ENCODE measurements at places on chromosomes 11 and 22. TPM values are rescaled to one million over a fixed set of nuclear protein-coding genes. Genes with fewer than 3 reads are reported as not detected.

The TRPC6 gene
- total RNA-seq, result 3.7 TPM

The SLC22A6 gene
- not detected for total RNA-seq

GRCh38 chr11:57648801-57649735, 644 bp downstream of the YPEL4 start:
- no peak for DNase-seq

The ADM gene
- 13.1 TPM for total RNA-seq

The INPPL1 gene
- total RNA-seq, result 132 TPM

GRCh38 chr11:45739866-45740265, 65.1 kb upstream of the SLC35C1 start:
- no peak for DNase-seq

The MRTFA gene
- 158 TPM for total RNA-seq

The RPS3 gene
- 464 TPM for total RNA-seq

DNA sequence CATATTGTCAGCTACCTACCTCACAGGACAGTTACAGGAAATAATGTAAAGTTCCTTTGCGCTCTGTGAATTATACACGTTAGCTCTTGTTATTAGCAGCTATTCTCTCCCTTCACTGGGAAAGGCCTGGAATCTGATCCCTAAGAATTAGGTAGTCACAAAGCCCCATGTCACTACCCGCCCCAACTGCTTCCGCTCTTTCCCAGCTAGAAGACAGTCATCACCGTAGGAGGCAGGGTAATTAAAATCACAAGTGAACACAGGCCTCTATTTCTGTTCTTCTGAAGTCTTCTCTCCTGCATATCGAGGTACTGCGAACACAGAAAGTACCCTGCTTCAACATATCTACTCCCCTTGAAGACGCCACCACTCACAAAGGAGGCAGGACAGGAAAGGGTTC, 12.6 kb upstream of the AHNAK start:
- DNase-seq, result no peak

The IL18 gene
- 7.9 TPM for total RNA-seq

DNA sequence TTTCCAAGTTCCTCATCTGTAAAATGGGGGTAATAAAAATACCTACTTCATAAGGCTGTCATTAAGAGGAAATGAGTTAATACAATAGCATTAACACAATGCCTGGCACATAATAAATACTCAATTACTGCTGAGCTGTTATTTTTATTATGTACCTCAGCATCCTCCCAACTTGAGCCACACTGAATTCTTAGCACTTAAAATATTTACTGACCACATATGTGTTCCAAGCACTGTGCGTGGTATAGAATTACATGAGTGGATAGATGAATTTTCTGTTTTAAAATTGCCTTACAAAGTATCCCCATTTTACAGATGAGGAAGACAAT, 139.0 kb upstream of the TIMP3 start:
- DNase-seq, result no peak

- DNase-seq, result no peak
Measured at GRCh38 chr22:35434061-35434710, 34.2 kb downstream of the MCM5 start.

The INSC gene
- total RNA-seq, result 2.2 TPM

The LRRN4CL gene
- 4.7 TPM for total RNA-seq

DNA sequence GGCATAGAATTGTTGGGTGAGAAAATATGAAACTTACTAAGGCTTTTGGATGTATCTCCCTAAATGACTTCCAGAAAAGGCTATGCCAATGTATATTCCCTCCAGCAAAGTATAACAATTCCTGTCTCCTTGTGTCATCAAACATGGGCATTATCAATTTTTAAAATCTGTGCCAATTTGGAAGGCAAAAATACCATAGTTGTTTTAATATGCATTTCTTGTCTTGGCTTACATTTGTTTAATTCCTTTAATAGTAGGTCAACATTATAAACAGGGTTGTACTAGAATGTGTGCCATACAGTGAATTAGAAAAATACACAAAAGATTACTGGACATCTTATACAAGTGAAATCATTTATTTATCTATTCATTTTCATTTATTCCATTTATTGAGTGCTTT, 41.6 kb downstream of the DCUN1D5 start:
- no peak for DNase-seq

- DNase-seq, result no peak
Measured at GRCh38 chr11:114284021-114284420, 12.2 kb upstream of the NNMT start.

The PLA2G6 gene
- total RNA-seq, result 122 TPM

Measured in testis (tissue), 5 donors.